Trophoblast cell (in vitro differentiated cells and primary cell): ENCODE measurements at places on chromosomes 1 and 21.

DNA sequence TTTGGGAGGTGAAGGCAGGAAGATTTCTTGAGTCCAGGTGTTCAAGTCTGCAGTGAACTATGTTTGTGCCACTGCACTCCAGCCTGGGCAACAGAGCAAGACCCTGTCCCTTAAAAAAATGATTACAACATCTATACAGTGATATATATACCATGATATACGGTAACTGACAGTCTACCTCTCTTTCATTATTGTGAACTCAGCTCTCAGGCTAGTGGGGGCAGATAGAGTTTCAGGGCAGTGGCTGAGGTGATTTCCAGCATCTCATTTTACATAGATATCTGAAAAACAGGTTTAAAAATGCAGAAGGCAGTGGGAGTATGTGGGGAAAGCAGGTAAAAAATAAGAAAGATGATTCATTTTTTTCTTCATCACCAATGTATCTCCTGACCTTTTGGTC lies 8.1 kb upstream of the NTNG1 start:
- DNase-seq = no peak

DNA sequence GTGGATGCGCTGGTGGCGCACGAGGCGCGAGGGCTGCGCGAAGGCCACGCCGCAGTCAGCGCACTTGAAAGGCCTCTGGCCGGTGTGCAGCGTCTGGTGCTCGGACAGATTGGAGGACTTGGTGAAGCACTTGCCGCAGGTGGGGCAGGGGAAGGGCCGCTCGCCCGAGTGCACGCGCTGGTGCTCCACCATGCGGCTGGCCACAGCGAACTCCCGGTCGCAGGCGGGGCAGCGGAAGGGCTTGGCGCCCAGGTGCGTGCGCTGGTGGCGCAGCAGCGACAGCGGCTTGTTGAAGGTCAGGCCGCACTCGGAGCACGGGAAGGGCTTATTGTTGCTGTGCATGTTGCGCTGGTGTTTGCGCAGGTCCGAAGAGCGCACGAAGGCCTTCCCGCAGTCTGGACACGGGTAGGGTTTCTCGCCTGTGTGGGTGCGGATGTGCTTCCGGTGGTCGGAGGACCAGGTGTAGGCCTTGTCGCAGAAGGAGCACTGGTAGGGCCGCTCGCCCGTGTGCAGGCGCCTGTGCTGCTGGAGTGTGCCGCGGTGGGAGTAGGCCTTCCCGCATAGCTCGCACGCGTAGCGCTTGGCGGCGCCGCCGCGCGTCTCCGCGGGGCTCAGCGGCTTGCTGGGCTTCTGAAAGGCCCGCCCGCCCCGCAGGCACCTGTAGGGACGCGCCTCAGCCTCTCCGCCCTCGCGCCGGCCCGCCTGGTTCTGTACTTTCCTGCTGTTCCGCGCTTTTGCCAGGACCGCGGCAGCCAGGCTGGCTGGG lies 4.7 kb downstream of the ZNF648 start:
- no peak for DNase-seq

DNA sequence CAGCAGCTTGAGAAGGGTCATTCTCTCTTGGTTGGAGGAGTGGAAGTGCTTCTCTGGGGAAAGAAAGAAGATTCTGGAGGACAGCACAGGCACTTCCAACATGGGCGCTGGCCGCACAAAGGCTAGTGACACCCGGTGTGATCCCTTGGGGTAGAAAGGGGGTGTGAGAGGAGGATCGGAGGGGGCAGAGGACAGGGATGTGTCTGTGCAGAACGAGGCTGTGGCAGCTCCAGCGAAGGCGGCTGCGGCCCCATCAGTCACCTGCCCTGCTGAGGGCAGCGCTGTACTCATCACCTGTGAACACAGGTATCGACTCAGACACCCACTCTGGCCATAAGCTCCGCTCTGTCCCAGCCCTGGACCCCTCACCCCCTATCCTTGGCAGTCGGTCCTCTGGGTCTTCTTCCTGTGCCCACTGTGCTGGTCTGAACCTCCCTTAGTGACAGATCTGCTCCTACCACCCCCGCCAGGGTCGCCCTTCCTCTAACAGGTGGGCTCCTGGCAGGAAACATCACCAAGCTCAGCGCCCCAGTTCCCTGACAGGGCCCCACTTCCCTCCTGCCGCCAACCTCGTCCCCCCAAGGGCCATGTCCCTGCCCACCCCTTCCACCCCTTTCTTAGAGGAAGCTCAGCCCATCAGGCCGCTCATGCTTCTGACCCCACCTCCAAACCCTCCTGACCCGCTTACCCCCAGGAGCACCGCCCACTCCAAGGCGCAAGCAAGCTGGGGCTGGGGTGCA lies 20.1 kb downstream of the TP73 start:
- DNase-seq = no peak

DNA sequence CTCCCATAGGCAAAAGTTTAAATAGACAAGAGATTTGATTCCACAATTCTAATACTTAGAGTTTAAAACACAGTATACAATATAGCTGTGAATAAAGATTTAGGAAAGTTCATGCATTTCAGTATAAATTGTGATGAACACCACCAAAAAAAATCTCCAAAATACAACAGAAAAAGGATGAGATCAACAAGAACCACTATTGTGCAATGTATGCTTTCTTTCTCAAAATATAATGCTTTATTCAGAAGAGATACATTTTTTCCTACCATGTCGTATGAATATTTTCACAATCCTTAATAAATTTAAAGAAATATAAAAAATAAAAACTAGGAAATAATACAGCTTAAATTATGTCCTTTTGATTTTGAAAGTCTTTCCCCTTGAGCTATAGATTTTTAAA lies 1309.2 kb downstream of the MRPL39 start:
- DNase-seq = no peak

GRCh38 chr1:200207711-200208126 lies 180.2 kb downstream of the NR5A2 start:
- DNase-seq = no peak

DNA sequence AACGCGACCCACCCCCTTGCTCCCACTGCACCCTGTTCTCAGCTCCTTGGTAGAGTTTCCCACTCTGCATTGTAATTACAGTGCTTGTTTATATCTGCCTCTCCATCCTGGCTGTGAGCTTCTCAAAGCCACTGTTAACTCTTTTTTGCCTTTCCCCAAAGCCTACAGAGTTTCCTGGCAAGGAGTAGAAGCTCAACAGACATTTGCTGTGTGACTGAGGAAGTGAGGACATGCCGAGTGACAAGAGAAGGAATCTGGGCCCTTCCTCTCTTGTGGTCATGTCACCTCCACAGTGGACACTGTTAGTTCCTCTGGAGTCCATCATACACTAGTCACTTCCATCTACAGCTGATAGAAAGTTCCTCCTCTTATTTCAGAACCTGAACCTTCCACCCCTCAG lies 6.1 kb upstream of the IGSF8 start:
- no peak for DNase-seq

DNA sequence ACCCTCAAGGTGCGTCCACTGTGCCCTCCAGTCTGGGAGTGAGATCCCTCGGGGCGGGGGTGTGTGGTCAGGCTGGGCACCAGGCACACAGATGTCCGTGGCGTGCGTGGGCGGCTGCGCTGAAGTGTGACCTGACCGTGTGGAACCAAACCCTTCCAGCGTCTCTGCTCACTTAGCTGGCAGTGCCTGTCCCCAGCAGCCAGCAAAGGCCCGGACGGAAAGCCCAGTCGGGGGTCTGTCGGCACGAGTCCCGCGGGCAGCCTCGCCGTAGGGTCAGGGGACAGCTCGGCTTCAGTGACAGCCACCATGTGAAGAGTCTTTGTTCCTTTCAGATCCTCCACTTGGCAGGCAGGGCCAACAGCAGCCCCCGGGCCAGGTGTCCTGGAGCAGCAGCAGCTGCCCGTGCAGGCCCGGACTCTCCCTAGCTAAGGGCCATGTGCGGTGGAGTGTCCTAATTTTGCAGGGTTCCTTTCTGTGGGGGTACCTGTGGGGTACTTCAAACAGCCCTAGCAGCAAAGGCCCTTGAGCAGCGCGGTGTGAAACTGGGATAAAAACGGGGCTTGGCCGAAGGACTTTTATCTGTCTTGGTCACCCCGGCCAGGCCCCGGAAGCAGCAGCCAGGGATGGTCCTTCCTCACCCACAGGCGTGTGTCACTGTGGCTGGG lies 11.6 kb downstream of the TTLL10 start:
- DNase-seq = no peak

- DNase-seq = no peak
Measured at GRCh38 chr1:93652323-93652949, 29.2 kb downstream of the BCAR3 start.

DNA sequence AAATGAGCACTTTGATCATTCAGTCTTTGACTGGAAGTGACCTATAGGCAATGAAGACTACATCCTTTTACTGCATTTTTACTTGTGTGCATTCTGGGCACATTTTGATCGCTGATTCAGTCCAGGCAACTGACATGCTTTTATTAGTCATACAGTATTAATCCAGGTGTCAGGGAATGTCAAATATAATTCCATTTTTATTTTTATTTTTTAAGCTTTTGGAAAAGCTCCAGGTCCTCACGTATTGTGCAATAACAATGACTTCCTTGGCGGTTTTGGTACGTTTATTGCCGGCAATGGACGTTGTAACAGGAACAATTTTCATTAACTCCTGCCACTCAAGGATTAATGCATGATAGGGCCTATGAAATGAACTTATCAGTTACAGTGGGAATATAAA lies 302.6 kb upstream of the PTBP2 start:
- DNase-seq = no peak

GRCh38 chr1:58060559-58061170 lies 485.9 kb downstream of the OMA1 start:
- no peak for DNase-seq

DNA sequence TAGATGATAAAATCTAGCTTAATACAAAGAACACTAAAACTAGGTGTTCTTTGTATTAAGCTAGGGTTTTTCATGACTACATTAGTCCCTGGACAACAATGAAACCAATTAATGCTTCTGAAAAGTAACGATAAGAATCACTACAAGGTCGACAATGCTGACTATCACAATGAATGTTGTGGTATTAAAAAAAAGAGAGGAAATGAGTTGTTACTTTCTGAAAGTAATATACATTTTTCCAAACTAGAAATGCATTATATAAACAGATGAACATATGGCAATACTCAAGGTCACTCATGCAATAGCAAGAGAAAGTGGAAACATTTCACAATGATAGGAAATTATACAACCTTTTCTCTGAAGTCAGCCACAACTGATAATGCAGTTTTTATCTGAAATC lies 19.0 kb downstream of the DPH5 start:
- DNase-seq = no peak

DNA sequence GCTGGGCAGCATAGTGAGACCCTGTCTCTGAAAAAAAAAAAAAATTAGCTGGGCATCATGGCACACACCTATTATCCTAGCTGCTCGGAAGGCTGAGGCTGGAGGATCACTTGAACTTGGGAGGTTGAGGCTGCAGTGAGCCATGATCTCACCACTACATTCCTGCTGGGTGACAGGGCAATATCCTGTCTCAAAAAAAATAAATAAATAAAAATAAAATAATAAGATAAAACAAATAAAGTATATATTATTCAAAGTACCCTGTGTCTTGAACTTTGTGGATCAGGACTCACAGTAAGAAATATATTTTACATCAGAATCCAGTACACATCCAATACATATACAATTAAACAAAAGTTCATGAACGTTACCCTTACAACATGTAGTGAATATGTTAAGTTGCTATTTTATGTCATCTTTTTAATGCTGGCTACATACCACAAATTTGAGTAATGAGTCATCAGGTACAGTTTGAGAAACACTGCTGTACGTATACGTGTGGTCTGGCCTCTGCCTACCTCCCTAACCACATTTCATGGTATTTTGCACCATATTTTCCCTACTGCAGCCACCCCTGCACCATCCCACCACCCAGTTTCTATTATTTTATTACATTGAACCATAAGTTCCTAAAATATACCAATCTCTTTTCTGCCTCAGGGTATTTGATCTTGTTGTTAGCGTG lies 4.4 kb downstream of the NME7 start:
- DNase-seq = peak; percentile 31

DNA sequence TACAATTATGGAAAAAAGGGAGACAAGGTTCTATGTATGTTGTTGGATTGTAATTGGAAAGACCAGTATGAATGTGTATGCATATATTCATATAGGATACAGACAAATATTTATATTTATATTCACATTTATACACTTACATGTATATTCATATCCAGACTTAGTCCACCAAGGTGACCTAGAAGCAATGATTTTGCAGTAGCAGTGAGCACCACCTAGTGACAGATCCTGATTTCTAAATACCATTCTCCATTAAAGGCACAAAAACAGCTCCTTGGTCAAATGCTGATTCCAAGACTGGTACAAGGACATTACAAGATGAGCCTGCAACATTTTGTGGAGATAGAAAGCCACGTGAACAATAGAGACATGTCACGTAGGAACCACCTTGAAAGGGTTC lies 153.4 kb downstream of the SDCCAG8 start:
- no peak for DNase-seq

- no peak for DNase-seq
Measured at GRCh38 chr1:226894826-226895225, 24.4 kb downstream of the PSEN2 start.

- DNase-seq = no peak
Measured at GRCh38 chr1:16213013-16213412, 561 bp upstream of the ARHGEF19 start.

DNA sequence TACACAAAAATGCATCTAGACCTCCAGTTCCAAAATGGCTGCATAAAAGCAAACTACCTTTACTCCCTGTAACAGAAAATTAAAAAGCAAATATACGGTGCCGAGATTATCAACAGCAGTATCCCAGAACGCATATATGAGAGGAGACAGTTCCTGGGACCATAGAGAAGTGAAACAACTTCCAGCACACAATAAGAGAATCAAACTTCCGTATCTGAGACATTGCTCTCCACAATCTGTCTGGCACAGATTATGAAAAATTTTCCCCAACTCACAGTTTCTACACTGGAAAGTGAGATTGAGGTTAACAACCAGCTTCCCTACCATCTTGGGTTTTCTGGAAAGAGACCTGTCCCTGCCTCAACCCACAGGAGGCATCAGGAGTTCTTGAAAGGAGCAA lies 47.2 kb upstream of the ST6GALNAC3 start:
- DNase-seq = no peak

DNA sequence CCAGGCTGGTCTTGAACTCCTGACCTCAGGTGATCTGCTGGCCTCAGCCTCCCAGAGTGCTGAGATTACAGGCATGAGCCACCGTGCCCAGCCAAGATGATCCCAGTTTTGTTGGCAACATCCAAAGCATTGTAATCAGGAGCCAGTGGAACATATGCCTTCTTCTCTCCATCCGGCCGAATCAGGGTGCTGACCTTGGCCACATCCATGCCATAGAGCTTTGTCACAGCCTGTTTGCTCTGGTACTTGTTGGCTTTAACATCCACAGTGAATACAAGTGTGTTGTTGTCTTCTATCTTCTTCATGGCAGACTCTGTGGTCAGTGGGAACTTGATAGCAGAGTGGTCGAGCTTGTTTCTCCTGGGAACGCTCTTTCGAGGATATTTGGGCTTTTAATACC lies 17.1 kb downstream of the TNFRSF8 start:
- no peak for DNase-seq

DNA sequence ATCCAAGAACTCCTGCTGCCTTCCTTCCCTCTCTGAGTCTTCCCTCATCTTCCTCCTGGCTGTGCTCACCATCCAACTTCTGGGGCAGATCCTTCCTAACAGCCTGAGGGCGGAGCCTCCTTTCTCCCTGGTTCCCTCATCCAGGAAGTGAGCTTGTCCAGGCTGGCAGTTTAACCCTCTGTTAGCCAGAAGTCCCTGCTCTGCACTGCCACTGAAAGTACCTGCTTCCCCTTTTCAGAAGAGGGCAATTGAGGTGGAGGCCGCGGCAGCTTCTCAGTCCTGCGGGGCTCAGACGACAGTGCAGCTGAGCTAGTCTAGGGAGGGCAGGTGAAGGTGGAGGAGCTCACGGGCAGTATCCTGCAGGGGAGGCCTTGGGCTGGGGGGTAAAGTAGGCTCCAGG lies 149.1 kb downstream of the FCRL5 start:
- DNase-seq = no peak
